ENCODE measurements at places on chromosomes 2 and 18. TPM values are rescaled to one million over a fixed set of nuclear protein-coding genes. Genes with fewer than 3 reads are reported as not detected.

ARMC9 gene
- 5.7 TPM for total RNA-seq

IL1B gene
- total RNA-seq, result 3.4 TPM

SIX2 gene
- 0.90 TPM for total RNA-seq

PAX8 gene
- 0.19 TPM for total RNA-seq

C2orf78 gene
- total RNA-seq, result not detected

PLEKHH2 gene
- total RNA-seq, result 0.66 TPM

PIEZO2 gene
- 3.2 TPM for total RNA-seq

OTX1 gene
- total RNA-seq, result not detected

REG3G gene
- 0.09 TPM for total RNA-seq

PAIP2B gene
- 3.0 TPM for total RNA-seq

TUBA4B gene
- total RNA-seq, result 0.05 TPM

GCA gene
- total RNA-seq, result 38.9 TPM

HOXD10 gene
- total RNA-seq, result not detected

SAG gene
- 0.61 TPM for total RNA-seq

KIF5C gene
- total RNA-seq, result 0.19 TPM

SERPINB13 gene
- total RNA-seq, result 0.99 TPM

ACVR1C gene
- total RNA-seq, result 0.24 TPM

ZBTB7C gene
- 0.14 TPM for total RNA-seq

LINC00305 gene
- 0.05 TPM for total RNA-seq

ANKRD30B gene
- not detected for total RNA-seq

DPYSL5 gene
- total RNA-seq, result 0.09 TPM

MLPH gene
- 0.24 TPM for total RNA-seq

LRRC30 gene
- total RNA-seq, result 0.14 TPM

ZNF892 gene
- 5.3 TPM for total RNA-seq

TUBB6 gene
- 24.9 TPM for total RNA-seq

BMP10 gene
- total RNA-seq, result 0.14 TPM

TTN gene
- total RNA-seq, result 5.4 TPM

NT5C1B gene
- total RNA-seq, result not detected

MC4R gene
- 0.33 TPM for total RNA-seq

TUBA3E gene
- total RNA-seq, result 0.05 TPM

CHRND gene
- 0.57 TPM for total RNA-seq

KDSR gene
- 12.2 TPM for total RNA-seq

HOXD12 gene
- total RNA-seq, result not detected

FHL2 gene
- 14.2 TPM for total RNA-seq

TDRD15 gene
- 0.05 TPM for total RNA-seq

PRLH gene
- not detected for total RNA-seq

L3MBTL4 gene
- 4.3 TPM for total RNA-seq

TTR gene
- 1.5 TPM for total RNA-seq

OSR1 gene
- 1.1 TPM for total RNA-seq

RGPD3 gene
- 3.9 TPM for total RNA-seq

PRKAG3 gene
- total RNA-seq, result not detected

ANKRD23 gene
- 3.4 TPM for total RNA-seq

LOXL3 gene
- 1.4 TPM for total RNA-seq

NEU2 gene
- total RNA-seq, result not detected

CD226 gene
- total RNA-seq, result 16.7 TPM

SLC4A3 gene
- total RNA-seq, result 0.47 TPM

DSC3 gene
- total RNA-seq, result 6.9 TPM

RNF125 gene
- 5.1 TPM for total RNA-seq

NEURL3 gene
- total RNA-seq, result 9.0 TPM

POTEJ gene
- 0.09 TPM for total RNA-seq

PSTPIP2 gene
- total RNA-seq, result 6.1 TPM

DNAH7 gene
- total RNA-seq, result 0.33 TPM

KIF1A gene
- total RNA-seq, result 0.42 TPM

MROH2A gene
- 0.71 TPM for total RNA-seq
